ENCODE measurements at places on chromosomes 3 and 15.

DNA sequence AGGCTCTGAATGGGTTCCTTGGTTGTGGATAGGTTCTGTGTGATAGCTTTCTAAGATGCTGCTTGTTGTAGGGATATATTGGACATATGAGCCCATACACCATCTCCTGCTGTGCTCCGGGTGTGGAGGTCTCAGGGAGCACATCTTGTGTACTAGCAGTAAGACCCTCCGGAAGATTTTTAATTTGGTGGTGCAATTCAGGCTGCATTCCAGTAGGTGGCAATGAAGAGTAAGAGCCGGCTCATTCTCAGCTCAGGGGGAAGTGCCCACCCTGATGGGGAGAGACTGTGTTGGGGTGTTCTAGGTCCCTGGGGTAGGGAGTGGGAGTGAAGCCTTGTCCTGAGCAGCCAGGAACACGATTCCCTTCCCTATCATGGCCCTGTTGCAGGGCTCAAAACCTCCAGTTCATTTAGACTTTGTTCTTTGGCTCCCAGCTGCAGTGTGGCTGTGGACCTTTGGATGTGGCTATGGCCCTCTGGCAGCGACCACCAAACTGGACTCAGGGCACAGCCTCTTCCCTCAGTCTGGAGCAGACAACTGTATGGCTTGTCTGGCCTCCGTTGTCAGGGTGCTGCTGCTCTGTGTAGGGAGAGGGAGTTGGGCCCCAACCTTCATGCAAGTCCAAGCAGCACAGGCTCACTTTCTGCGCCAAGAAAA lies 104.7 kb downstream of the UNC13C start:
- peak; percentile 47 for DNase-seq

DNA sequence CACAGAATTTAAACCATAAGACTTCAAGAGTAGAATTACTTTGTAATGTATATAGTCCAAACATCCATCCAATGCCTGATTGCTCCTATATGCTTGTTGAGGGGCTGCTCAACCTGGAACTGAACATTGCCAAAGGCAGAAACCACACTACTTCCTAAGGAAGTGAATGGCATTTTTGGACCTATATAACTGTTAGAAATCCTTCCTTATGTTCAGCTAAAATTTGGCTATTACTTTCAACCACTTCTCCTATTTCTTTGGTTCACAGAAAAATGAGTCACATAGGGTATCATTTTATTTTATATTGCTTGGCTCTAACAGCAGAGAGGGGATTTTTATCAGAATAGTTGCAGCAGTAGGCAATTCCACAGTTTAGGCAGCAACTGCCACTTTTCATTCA lies 342.1 kb downstream of the SLC9A9 start:
- DNase-seq: no peak

- DNase-seq: no peak
These were observed 22.7 kb downstream of the EXD1 start for GRCh38 chr15:41207687-41208448.

DNA sequence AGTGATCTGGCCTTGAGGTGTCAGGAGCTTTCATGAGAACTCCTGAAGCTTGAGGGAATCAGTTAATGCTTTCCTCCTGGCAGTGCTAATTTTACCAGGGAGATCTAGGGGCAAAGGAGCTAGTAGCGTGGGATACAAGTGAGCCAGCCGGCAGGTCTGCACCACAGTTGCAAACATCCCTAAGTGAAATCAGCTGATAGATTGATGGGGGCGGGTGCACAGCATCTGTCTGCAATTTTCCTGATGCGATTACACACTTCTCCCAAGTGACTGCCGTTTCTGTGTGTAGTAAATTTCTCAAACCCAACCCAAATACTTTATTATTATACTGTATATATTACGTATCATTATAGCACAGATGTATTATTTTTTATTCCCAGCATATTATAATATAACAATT lies 304.5 kb downstream of the AGBL1 start:
- no peak for DNase-seq

GRCh38 chr15:50009634-50010033 lies 109.4 kb downstream of the ATP8B4 start:
- DNase-seq: no peak
